Activated T-helper 2 cell treated with anti-CD3 and anti-CD28 coated beads, Interferon-gamma antibody, Interleukin-2, Interleukin-4, amounts not matched to agents 10 μg/mL and 5 μg/mL and 100 μg/mL, durations not matched to agents 14 hours and 24 hours and 36 hours (primary cell): ENCODE measurements at places on chromosomes 7 and 10. TPM values are rescaled to one million over a fixed set of nuclear protein-coding genes. Genes with fewer than 3 reads are reported as not detected.

DNA sequence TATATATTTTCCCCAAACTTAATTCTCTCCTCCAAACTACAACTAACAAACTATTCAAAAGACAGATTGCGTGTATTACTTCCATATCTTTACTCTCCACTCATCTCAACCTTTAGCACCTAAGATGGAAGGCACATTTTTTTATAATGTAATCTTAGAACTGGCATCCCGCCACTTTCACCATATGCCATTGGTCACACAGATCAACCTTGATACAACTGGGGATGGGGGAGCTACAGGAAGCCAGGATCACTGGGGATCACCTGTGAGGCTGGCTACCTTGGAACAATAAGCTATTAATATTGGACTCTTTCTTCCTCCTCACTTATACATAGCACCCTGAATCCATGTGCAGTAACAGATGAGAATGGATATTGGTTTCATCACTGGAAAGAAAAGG, 469.6 kb upstream of the LRRN3 start:
- DNase-seq, result no peak

- no peak for DNase-seq
Measured at GRCh38 chr7:5448378-5449037, 24.9 kb upstream of the TNRC18 start.

The ATOH7 gene
- not detected in 2 replicates for total RNA-seq

- DNase-seq, result no peak
Measured at GRCh38 chr10:106493751-106494150, 670.8 kb downstream of the SORCS1 start.

- no peak for DNase-seq
Measured at GRCh38 chr7:77698042-77698625, 1.9 kb downstream of the RSBN1L start.

The RALA gene
- 33.1 and 35.3 TPM in 2 replicates for total RNA-seq

The KCNIP2 gene
- 3.2 TPM in 2 replicates for total RNA-seq

The COL13A1 gene
- total RNA-seq, result not detected in 2 replicates

The DKK1 gene
- total RNA-seq, result not detected in 2 replicates

- DNase-seq, result no peak
Measured at GRCh38 chr10:3438606-3439005, 266.0 kb upstream of the PITRM1 start.

DNA sequence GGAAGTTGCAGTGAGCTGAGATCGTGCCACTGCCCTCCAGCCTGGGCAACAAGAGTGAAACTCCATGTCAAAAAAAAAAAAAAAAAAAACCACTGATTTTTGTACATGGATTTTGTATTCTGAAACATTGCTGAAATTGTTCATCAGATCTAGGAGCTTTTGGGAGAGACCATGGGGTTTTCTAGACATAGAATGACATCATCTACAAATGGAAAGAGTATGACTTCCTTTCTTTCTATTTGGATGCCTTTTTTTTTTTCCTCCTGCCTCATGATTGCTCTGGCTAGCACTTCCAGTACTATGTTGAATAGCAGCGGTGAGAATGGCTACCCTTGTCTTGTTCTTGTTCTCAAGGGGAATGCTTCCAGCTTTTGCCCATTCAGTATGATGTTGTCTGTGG, 89.1 kb downstream of the ANLN start:
- DNase-seq, result no peak

- DNase-seq, result no peak
Measured at GRCh38 chr10:71533936-71534335, 137.2 kb downstream of the CDH23 start.

GRCh38 chr10:71378336-71379117, 18.2 kb upstream of the CDH23 start:
- no peak for DNase-seq

DNA sequence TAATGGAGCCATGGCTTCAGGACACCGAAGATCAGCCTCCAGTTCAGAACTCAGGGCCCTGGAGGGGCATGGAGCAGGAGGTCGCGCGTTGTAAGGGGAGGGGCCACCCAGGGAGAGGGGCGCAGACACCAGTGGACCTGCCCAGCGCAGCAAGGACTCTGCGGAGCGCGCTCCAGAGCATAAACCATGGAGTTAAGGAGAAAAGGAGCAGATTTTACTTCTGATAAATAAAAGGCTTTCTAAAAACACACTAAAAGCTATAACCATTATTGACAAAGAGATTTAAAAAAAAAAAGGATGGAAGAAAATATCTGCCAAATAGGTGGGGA, 10.5 kb downstream of the CALY start:
- no peak for DNase-seq

DNA sequence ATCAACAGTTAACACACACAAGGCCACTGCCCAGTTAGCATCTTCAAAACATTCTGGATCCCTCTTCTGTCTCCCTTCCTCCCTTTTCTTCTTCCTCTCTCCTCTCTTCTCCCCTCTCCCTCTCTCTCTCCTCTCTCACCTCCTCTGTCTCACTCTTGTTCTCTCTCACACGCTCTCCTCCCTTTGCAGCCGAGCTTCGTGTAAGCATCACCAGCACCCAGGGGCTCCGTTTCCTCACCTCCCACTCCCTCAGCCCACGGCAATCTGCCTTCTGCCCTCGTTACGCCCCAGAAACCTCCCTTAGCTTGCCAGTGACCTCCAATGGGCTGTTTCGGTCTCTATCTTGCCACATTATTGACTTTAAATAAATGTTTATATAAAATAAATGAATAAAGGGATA, 147.4 kb downstream of the TEX36 start:
- no peak for DNase-seq

The SFMBT2 gene
- total RNA-seq, result 27.6 and 27.7 TPM in 2 replicates

The CALHM1 gene
- 0.09 TPM in 1 of 2 replicates, not detected in the other for total RNA-seq

GRCh38 chr10:119030421-119031250, 1.1 kb downstream of the NANOS1 start:
- DNase-seq, result peak; percentile 57

The TAS2R5 gene
- 0.60 and 0.62 TPM in 2 replicates for total RNA-seq

DNA sequence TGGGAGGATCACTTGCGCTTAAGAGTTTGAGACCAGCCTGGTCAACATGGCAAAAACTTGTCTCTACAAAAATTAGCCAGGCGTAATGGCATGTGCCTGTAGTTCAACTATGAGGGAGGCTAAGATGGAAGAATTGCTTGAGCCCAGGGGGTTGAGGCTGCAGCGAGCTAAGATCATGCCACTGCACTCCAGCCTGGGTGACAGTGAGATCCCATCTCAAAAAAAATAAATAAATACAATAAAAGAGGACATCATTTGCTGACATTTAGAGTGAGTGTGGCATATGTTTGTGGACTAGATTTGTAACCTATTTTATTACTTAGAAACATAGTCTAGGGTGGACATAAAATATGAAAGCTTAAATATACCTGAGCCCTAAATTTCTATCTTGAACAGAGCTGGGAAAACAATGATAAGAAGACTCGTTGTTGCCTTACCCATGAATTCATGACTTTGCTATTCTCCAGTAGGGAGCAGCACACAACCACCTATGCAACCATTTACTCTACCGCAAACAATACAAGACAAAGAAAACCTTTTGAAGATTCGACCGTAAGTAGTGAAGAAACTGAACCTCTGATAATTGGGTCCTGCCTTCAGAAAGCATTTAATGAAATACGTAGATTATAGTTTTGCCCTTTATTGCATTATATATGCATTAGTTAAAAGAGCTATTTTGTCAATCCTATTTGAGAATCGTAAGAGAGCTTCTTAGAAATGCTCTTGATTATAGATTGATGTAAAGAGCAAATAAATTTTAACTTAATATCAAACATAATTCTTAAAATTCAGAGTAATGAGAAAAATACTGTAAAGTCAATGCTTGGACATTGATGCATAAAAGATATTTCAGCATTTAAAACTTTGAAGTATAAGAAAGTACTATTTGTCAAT, 83.5 kb downstream of the GNAT3 start:
- DNase-seq, result no peak

GRCh38 chr7:143499743-143500348, 22.2 kb downstream of the TAS2R41 start:
- DNase-seq, result no peak

DNA sequence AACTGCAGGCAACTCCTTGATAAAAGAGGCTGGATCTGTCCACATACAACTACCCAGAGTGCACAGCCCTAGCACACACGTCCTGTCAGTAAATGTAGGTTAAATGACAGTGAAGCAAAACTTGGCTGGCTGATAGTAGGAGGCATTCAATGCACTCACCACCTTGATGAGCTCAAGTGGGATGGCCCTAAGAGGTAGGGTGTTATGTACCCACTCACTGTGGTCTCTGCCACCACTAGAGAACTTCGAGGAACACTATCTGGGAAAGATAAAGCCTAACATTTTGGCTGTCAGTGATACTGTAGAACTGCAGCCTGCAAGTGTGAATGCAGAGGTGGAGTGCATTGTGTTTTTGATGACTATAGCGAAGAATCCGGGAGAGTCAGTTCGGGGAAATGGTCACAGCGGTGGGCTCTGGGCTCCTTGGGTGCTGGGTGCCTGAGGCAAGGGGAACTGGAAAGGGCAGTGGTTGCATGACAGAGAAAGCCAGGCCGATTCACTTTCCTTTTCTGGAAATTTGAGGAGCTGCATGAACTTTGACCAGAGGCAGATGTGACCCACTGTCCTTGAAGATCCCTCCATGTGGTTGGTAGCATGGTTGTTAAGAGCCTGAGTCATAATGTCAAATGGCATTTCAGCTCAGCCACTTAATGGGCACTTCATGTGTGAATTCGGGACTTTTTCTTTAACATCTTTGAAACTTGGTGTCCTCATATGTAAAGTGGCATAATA, 93.1 kb upstream of the ZPBP start:
- no peak for DNase-seq

GRCh38 chr7:159088016-159088865, 56.4 kb downstream of the VIPR2 start:
- DNase-seq, result no peak

DNA sequence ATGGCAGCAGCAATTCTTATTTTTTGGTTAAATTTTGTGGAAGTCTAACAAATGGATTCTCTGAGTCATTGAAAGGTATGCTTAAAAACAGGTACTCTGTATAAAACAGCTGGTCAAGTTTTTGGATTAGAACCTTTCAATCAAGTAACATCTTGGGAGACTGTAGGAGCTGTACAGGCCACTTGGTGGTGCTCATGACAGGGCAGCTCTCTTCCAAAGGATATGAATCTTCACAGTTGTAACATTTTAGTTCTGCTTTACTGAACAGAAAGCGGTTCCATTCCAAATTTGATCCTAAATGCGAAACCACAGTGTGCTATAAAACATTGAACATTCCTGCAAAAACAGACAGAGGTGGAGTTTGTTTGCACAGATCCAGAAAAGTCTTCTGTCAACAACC, 44.5 kb upstream of the AGR3 start:
- no peak for DNase-seq

DNA sequence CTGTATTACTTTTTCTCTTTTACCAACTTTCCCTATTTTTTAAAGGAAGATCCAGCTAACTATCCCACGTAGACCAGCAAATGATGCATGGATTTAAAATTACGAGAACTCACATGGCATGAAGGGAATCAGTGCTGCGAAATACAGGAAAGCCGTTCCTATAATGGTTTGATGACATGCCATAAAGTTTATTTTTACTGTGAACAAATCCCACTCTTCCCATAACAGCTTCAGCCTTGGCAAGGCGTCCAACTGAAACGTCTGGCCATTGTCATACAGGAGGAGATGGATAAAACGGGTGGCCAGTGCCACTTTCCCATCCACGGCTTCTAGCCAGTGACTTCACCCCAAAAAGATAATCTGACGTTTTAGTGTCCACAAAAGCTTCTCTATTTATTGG, 106.2 kb upstream of the DDC start:
- no peak for DNase-seq
